GF-D8 (cell line): ENCODE measurements at places on chromosomes 5 and 9.

DNA sequence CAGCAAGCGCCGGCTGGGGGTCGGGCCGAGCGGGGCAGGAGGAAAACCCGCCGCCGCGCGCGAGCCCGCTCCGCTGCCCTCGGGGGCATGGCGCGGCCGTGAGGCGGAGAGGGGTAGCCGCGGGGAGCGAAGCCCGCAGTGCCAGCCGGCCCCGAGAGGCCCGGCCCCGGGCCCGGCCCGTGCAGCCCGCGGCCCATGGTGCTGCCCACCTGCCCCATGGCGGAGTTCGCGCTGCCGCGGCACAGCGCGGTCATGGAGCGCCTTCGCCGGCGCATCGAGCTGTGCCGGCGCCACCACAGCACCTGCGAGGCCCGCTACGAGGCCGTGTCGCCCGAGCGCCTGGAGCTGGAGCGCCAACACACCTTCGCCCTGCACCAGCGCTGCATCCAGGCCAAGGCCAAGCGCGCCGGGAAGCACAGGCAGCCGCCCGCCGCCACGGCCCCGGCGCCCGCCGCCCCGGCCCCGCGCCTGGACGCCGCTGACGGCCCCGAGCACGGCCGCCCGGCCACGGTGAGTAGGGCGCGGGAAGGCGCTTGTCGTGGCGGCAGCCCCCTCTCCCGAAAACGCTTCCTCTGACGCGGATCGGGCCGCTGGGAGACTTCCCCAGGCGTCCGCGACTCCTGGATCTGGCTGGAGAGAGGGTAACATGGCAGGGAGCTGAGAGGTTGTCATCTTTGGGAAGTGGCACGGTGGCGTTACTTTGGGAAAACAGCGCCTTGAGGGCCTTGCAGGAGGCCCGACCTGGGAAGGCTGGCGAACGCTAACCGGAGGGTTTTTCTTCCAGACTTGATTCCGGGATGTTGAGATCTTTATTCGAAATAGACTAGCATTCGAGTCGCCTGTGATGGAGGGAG, 523 bp downstream of the MAML1 start:
- DNase-seq, result no peak

DNA sequence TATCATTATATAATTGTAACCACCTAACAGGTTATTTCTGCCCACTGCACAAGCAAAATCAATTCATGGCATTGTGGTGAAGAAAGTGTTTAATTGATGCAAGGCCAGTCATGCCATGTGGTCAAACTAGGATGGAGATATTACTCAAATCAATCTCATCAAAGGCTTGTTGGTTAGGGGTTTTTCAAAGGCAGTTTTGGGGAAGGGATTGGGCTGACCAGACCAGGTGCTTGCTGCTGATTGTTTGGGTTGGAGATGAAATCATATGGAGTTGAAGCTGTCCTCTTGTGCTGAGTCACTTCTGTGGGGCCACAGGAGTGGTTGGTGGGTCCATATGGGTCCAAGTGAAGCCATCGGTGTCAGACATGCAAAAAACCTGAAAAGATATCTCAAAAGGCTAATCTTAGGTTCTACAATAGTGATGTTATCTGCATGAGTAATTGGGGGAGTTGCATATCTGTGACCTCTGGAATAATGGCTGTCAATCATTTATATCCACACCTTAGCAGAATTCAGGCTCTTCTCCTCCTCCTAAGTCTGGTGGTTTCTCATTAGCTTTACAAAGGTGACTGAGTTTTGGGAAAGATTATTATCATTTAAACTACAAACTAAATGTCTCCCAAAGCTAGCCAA, 44.9 kb downstream of the HMGCS1 start:
- no peak for DNase-seq

DNA sequence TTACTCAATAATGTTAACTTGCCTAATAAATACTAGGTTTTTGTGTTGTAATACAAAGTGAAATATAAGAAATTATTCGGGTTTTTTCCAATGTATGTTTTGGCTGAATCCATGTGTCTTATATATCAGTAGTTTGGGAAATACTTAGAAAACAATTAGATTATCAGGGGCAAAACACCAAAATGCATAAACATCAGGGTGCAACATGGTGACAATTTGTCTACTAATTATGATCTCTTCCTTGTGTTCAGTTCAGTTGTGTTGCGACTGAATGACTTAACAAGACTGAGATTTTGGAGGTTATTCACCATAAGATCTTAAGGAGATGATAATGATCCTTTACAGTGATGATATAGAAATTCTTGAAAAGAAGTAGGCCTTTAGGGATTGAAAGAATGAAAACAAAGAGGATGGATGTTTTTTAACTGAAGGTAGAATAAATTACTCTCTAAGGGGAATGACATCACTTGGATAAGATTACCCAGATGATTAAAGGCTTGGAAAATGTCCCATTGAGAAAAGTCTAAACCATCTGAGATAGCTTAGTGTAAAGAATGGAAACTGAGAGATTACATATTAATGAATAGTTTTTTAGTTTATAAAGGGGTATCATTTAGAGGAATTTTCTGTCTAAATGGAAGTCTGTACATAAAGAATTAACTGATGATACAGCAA, 415.8 kb downstream of the SPATA31D1 start:
- no peak for DNase-seq

DNA sequence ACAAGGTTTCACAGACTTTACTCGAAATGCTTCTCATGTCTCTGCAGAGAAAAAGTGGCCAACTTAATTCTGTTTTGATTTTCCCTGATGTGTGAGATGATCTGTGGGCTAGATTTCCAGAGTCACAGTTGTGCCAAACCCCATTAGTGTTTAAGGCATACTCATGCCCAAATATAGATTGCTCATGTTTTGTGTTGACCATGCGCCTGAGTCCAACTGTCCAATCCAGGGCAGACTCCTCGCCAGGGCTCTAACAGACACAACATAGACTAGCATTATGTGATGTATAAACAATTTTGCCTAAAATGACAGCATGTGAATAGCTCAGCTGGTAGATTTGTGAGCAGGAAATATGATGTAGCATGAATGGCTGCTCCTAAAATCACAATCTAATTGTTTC, 128.1 kb downstream of the PRDM6 start:
- DNase-seq, result no peak

DNA sequence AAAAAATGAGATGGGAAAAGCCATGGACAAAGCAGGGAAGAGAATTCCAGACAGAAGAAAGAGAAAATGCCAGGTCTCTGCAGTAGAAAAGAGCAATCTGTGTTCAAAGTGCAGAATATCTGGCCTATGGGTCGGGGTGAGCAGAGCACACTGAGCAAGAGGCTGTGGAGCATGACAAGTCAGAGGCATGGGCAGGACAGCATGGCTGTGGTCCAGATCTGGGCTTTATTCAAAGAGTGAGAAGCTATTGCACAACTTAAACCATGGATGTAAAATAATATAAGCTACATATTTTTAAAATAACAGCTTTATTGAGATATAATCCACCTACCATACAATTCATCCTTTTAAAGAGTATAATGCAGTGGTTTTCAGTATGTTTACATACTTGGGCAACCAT, 133.1 kb upstream of the SPDL1 start:
- DNase-seq, result no peak

- no peak for DNase-seq
Observed at GRCh38 chr9:69389437-69389995, 64.5 kb downstream of the ENTREP1 start.

- DNase-seq, result no peak
Observed at GRCh38 chr5:9533096-9533495, 12.8 kb downstream of the SEMA5A start.

DNA sequence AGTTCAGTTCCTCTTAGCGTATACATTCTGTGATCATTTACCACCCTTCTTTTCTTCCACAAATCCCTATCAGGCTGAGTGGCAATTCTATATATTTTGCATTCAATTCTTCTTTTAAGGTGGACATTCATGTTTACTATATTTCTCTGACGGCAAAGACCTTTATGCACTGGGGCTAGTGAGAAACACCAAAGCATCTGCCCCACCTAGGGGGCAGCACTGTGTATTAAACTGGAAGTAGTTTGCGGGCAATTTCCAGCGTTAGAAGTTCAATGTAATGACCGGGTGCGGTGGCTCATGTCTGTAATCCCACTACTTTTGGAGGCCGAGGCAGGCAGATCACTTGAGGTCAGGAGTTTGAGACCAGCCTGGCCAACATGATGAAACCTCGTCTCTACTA, 27.9 kb upstream of the FBXL7 start:
- DNase-seq, result no peak

DNA sequence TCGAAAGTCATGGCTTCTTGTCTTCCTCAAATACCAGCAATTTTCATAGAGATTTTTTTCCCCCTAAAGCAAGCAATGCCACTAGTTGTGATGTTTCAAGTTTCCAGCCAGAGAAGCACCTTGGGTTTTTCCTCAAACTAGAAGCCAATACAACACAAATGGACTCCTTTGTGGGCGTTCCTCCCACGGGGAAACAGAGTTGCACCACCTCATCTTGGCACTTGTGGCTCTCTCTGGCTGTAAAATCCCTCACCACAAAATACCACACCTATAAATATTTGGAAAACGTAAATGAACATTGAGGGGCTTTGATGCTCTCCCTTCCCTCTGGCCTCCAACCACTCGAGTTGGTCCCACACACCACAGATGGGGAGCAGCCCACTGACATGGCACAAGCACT, 67.2 kb upstream of the PCA3 start:
- no peak for DNase-seq

DNA sequence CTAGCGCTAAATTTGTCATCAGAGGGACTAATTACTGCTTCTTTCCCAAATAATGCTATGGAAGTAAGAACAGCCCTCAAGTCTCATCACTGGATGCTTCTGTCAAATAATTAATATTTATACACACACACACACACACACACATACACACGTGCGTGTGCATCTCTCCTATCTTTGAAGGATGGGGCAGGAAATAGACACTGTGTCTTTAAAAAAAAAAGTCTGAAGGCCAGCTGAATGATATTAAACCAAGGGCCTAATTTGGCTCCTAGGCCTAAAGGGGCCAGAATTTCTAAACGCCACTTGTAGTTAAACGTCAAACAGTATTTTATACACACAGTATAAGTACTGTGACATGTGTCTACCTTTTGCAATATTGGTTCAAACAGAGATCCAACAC, 3.3 kb downstream of the SLF1 start:
- no peak for DNase-seq
